ENCODE measurements at places on chromosomes 12 and 14.

- DNase-seq, result no peak
Observed at GRCh38 chr12:46778415-46778814, 47.4 kb downstream of the SLC38A4 start.

GRCh38 chr12:27946421-27946820 is 26.1 kb downstream of the PTHLH start:
- no peak for DNase-seq

DNA sequence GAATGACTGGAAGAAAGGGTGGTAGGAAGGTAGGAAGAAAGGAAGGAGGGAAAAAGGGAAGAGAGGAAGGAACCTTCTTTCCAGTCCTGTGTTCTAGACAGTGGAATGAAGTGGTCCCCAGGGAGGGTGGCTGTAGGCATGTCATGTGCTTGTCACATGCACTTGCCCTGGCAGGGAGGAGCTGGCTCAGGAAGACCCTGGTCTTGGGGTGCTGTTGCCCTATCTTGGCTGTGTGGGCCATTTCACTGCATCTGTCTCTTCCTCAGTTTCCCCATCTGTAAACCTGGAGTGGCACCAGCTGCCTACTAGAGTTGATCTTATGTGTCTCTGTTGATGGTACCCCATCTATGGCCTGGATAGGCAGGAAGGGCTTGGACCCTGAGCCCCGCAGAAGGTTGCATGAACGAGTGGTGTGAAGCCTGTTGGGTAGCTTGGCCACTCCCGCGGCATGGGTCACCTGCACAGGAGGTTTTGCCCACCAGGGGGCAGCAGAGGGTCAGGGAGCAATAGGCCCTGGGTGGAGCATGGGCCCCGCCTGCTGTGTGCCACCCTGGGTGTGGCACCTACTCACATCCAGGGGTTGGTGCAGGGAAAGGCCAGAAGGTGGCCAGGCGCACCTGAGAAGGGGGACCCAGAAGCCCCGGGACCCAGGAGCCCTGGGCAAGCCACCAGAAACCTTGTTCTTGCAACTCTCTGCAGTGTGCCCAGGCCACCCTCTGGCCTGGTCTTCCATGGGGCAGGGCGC is 25.1 kb downstream of the MEG3 start:
- DNase-seq, result no peak

DNA sequence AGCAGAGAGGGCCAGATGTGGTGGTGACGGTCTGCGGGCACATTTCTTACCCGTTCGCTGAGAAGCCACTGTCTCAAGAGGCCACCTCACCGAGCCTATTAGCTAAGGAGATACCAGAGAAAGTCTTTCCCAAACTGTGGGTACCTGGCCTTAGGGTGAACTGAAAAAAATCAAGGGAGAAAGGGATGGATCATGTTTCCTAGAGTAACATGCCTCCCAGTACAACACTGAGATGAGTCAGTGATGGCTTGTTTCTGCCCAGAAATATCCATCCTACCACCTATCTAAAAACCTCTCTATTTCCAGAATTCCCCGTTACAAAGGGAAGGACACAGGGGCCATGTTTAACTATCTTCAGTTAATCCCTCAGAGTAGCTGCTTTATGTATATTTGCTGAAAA is 83.7 kb downstream of the LMNTD1 start:
- DNase-seq, result no peak

DNA sequence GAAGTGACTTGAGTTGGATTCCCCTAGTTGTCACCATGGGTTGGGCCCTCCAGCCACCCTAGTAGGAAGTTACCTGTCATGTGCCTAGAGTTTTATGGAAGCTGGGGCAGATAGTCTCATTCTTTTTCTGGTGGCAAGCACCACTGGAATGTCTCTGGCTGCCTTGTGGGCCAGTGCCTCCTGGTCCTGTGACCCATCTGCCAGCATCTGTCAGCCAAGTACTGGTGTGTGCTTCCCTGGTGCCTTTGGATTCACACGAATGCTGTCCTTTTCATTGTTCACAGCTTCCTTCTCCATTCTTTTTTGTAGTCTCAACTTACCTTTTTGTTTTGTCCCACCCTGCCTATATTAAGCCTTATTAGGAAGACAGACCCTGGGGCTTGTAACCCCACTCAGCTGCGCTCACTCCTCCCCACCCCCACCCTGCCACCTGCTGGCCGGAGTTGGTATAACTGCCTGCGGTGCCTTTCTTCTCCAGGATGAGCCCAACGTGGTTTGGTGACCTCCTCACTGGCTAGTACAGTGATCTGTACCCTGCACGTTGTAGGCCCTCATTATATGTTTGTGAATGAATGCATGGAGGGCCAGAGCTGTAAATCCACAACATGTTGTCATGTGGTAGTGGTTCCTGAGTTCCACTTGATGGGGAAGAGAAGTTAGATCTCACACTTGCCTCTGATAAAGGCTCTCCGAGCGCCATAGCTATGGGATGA is 125.7 kb downstream of the TSPAN9 start:
- peak; percentile 7 for DNase-seq

- DNase-seq, result no peak
Observed at GRCh38 chr12:99137124-99137855, 492.2 kb downstream of the APAF1 start.

- DNase-seq, result no peak
Observed at GRCh38 chr14:48325486-48325885, 650.1 kb upstream of the MDGA2 start.

GRCh38 chr14:75200451-75200850 is 24.0 kb upstream of the TMED10 start:
- DNase-seq, result no peak

GRCh38 chr12:119044094-119044493 is 62.8 kb downstream of the SRRM4 start:
- no peak for DNase-seq

DNA sequence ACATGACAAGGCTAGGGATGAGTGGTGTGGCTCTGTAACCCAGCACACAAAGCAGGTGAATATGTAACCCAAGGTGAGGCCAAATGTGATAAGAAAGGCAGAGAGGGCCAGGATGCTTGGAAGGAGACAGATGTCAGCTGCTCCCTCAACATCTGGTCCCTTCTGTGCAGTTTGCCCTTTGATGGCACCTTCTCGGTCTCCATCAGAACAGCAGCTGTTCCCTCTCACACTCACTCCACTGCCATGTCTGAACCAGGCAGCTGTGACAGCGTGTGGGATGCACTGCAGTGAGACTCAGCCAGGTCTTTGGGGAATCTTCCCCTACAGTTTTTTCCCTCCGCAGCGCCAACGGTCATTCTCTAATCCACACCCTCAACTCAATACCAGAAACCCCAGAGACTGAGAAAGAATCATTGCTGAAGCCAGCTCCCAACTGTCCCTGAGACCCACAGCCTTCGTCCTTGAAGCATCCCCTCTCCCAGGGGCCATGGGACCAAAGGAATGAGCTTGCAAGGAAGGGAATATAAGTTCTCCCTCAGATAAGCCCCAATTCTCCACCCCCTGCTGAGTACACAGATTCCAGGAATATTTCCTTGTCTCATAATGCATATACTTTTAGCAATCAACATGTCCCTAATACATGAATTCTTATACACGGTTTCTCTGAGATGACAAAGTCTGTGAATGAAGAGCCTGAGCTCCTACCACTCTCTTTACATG is 230.0 kb downstream of the GLT1D1 start:
- no peak for DNase-seq

- no peak for DNase-seq
Observed at GRCh38 chr12:7093892-7094291, 1.6 kb upstream of the C1R start.

- no peak for DNase-seq
Observed at GRCh38 chr14:93054876-93055275, 60.8 kb downstream of the ITPK1 start.

DNA sequence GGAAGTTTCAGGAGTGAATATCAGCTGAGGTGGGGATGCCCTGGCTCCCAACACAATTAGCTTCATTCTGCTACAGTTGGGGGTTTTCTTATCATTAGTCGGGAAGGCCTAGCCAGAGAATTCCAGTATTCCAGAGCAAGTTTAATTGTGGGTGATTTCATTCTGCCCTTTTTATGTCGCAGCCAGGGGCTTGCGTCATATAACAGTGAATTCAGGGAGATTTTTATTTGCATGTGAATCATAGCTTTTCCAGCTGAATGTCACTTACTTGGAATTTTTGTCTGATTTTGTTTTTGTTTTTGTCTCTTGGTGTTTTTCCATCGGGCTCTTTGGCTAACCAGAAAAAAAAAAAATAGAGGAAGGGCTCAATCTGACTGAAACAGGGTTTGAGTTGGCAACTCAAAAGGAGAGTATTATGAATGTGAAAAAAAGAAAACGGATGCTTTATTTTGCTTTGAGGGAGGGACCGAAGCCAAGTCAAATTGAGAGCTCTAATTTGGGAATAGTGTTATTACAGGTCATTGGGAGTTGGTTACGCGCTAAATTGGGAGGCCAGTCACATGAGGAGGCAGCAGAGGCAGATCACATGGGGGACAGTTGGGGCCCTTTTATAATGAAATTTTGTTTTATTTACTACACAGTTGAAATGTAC is 119.4 kb downstream of the SAMD4A start:
- no peak for DNase-seq

DNA sequence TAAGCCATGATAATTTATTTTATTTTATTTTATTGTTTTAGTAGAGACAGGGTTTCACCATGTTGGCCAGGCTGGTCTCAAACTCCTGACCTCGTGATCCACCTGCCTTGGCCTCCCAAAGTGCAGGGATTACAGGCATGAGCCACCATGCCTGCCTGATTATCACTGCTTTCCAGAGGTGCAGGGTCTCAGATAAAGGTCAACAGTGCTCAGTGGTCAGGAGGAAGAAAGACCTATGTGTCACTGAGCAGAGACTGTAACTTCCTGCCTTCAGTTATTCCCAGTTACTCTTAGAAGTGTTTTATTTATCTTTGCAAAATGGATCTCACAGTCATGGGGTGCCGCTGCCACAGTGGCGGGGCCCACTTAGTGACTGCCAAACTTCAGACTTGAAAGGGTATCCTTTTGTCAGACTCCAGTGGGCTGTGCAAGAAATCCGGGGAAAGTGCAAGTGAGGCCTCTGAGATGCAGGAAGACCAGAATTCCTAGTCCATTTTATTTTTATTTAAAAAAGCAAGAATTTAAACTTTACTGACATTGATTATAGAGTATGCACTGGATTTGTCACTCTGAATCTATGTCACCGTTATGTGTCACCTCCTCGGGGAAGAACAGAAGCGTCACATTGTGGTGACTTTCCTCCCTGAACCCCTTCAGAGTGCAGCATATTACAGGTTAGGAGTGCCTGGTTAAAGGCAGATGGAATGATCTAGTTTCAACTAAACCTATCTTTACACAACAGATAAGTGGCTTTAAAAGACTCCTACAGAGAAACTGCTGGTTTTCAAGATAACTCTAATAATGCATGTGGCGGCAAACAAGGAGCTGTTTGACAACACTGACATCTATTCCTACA is 59.1 kb upstream of the BICD1 start:
- DNase-seq, result no peak

Data from bone marrow (tissue), 2 donors.